Activated naive CD4-positive, alpha-beta T cell treated with Interleukin-2 at 50 U/mL for 16 hours (primary cell): ENCODE measurements at places on chromosomes 3 and 15.

GRCh38 chr3:142318331-142318730 lies 92.9 kb upstream of the GK5 start:
- no peak for DNase-seq

DNA sequence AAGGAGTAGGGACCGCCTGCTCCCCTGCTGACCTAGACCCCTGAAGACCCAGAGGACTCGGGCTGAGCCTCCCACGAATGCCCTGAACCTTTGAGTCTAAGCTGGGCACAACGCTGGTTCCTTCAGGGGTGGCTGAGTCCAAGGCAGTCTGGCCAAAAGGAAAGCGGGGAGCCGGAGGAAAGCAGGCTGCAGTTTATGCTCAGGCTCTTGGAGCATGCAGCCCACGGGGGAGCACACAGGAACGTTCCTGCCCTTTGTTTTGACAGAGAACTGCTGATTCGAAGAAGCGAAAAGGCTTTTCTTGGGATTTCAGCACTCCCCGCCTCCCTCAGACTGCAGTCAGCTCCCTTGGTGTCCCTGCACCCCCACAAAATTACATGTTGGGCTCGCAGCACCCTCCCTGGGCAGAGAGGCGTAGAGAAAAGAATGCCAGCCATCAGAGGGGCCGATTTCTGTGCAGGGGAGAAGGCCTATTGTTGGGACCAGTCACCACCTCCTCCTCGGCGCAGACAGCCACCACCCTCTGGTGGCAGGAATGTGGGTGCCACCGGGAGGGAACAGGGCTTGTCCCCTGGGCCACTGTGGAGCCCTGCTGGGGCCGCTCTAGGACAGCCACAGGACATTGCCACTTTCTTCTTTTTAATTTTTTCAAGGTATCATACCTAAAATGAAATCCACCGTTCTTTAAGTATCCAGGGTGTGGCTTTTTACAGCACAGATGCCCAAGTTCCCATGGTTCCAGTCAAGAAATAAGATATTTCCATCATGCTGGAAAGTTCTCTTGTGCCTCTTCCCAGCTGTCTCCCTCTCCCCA lies 72.2 kb downstream of the SMAD6 start:
- DNase-seq = peak; percentile 21

DNA sequence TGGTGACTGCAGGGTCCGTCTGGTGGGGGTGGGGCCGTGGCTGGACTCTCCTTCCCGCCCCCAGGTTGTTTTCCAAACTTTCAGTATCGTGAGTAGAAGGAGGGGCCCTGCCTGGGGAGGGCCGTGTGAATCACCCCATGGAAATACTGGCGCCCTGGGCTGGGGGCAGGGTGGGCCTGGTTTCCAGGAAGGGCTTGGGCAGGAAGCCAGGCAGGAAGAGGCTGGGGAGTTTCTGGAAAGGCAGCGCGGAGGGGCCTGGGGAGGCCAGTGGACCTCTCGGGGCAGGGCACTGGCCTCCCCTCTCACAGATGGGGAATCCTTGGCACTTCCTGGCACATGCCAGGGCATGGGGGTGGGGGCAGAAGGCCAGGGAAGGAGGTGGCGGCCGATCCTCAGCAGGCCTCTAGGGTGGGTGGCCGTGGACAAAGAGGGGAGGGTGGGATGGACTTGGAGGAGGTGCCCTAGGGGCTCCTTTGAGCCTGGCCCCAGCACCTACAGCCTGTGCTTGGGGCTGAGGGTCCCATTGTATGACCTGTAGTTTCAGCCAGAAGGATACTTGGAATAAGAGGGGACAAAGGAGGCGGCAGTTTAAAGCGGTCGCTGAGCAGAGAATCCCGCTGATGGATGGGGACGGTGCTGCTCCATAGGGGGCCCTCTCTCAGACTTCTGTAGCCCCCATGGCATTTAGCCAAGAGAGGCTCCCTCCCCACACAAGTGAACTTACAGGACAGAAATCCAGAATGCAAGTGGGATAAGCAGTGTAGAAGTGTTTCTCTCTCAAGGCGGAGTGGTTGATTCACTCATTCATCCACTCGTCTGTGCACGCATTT lies 56.5 kb upstream of the GATA2 start:
- no peak for DNase-seq

GRCh38 chr3:79257791-79258190 lies 510.0 kb downstream of the ROBO1 start:
- DNase-seq = no peak

GRCh38 chr3:190596349-190597285 lies 82.7 kb downstream of the IL1RAP start:
- no peak for DNase-seq

- DNase-seq = no peak
Observed at GRCh38 chr3:43326891-43327581, 40.7 kb downstream of the SNRK start.

DNA sequence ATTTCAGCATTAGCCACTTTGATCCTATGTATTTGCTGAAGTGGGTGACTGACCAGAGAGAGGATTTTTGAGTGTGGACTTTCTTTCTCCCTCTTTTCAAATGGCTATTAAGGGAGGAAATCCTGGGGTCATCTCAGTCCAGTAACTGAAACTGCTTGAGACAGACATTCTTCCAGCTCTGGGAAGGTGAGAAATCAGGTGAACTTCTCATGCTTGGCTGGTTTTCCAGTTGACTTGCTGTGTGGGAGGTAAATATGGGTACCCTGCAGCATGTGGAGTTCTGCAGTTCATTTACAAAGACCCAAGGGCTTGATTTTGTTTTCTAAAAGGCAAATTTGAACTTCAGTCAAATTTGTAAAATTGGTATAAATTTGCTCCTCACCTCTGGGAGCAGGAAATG lies 461.1 kb upstream of the TBL1XR1 start:
- no peak for DNase-seq

- no peak for DNase-seq
Observed at GRCh38 chr3:194117104-194117845, 18.7 kb upstream of the HES1 start.

- DNase-seq = no peak
Observed at GRCh38 chr3:72009851-72010443, 225.0 kb upstream of the PROK2 start.

DNA sequence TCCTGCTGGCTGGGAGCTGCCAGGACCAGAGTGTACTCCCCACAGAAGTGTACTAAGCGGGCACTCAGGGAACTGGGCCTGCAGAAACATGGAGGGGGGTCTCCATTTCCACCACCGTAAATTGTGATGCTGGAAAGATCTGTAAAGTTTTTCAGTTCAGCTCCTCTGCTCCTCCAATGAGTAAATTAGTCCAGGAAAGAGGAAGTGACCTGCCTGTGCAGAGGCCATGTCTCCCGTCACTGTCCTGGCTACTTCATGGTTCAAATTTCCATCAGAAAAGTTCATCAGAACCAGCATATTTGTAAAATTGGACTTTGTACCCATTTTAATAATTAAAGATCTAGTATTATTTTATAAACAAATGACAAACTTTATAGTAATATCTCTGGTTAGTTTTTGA lies 226.7 kb upstream of the THBS1 start:
- no peak for DNase-seq

DNA sequence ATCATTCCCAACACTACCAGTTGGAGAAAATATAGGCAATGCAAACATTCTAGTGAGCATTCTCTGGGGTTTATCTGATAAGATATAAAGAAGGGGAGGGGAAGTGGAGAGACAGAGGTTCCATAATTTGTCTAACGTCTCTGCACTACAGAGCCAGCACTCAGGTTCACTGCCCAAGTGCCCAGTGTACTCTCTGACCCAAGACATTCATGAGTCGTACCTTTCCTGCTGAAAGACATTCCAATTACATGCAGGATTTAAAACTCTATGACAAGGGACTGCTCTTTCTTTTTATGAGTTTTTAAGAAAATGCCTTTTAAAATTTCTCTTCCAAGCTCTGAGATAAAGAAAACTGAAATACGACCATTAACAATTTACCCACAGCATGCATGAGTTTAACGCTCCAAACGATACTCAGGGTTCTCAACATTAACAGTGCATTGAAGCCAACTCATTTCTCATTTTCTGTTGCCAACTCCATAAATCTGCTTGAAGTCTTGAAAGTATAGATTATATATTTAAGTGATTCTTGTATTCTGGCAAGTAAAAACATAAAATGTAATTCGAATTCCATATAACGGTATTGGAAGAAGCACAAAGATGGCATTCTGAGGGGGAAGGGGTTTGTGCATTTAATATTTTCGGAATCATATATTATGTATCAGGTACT lies 193.4 kb downstream of the SUCLG2 start:
- no peak for DNase-seq

DNA sequence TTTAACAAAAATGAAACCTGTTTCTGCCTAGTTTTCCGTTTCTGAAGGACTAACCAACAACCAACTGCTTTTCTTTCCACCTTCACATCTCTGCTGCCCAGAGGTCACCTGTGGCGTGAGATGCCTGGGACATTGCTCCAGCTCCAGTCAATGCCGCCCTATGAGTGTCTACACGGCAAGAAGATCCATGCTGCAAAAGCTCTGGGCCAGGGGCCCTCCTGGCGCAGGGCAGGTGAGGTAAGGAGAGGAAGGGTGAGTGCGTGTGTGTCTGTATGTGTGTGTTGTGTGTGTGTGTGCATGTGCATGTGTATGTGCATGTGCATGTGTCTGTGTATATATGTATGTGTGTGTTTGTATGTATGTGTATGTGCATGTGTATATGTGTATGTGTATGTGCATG lies 131.4 kb downstream of the NSMCE3 start:
- DNase-seq = no peak

DNA sequence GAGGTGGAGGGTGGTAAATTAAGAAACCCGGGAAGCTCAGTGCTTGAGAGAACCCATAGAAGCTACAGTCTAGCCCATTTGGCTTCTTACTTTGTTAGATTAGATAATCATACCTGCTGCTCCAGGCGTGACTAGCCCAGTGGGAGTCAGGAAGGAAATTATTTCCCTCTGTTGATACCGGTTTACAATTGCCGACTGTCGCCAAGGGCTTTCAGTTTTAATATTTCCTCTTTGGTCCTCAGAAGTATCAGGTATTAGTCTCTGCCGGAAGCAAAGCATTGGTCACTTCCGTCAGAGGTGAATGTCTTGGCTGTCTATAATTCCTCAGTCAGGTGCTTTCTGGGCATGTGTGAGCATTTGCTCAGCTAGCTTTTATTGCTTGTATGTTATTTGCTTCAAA lies 75.2 kb downstream of the LPP start:
- DNase-seq = no peak

DNA sequence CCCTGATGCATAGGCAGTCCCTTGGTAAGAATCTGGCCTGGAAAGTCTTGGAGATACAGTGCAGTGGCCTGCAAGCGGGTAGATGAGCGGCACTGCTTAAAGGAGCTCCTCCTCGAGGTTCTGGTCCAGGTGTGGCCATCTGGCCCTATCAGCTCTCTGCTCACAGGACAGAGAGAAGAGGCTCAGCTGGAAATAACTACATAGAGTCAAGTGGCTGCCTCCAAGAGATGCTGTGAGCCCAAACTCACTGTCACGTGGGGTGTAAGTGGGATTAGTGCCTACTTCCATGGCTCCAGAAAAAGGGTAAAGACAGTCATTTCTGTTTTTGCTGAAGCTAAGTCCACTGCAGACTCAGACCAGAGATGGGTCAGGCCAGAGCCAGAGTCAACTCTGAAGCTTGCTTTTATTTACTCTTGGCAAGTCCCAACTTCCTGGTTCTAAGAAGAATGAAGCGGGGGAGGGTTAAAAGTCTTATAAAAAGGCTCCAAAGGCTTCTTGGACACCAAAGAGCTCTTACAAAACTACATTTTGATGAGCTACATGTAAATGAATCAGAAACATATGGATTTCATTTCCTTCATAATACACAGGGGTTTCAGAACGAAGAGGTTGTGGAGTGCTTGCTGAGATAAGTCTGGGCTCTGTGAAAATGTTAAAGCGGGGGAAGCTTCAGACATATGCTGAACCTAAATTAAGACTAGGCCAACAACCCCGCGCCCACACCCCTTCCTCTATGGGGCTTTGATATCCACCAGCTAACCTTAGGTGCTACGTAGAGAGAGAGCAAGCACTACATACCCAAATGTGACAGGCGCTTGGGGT lies 77.1 kb downstream of the PDZRN3 start:
- no peak for DNase-seq

- no peak for DNase-seq
Observed at GRCh38 chr3:124292329-124292728, 300.4 kb upstream of the ROPN1 start.
